ENCODE measurements at places on chromosomes 2 and 18.

DNA sequence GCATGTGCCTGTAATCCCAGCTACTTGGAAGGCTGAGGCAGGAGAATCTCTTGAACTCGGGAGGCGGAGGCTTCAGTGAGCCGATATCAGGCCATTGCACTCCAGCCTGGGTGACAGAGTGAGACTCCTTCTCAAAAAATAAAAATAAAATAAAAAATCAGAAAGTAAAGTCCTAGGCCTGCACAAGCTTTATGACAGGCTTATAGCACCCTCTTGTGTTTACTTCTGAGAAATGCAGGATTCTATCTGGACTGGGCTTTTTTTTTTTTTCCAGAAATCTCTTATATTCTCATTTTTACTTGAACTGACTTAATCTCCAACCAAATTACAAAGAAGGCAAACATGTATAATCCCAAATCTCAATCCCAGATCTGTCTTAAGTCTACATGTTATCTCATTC, 26.1 kb upstream of the REG3G start:
- no peak for DNase-seq

DNA sequence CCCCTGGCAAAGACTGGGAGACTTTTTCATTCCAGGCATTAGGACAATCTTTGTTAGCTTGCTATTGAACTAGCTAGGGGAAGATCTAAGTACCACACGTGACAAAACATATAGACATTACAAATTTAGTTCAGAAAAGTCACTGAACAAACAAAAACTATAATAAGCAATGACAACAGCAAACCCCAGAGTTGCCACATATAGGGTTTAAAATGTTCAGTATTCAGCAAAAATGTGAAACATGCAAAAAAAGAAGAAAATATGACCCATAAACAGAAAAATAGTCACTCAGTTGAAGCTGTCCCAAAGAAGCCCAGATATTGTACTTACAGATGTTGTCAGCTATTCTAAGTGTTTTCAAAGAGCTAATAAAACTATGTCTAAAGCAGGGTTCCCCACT, 431.1 kb upstream of the CDH2 start:
- no peak for DNase-seq

DNA sequence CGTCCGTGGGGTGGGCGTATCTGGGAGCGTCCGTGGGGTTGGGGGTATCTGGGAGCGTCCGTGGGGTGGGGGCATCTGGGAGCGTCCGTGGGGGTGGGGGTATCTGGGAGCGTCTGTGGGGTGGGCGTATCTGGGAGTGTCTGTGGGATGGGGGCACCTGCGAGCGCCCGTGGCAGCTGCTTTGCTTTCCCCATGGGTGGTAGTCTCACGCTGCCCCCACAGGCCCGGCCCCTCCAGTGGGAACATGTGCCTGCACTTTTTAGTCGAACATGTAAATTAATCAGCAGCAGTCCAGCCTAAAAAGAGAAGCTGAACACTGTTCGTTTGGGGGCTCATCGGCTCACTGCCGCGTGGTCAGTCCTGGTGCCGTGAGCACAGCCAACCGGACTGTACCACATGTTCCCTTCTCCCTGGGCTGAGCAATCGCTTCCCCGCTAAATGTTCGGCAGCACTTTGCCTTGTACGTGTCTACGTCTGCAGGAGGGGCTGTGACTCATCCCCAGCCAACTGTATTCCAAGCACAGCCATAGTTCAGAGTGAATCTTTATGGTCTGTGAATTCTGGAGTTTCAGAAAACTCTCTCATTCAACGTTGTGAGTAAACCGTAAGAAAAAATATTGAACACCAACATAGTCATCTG, 271.5 kb downstream of the AGAP1 start:
- DNase-seq: peak; percentile 74

GRCh38 chr2:71102981-71103681, 26.9 kb downstream of the MCEE start:
- no peak for DNase-seq

- no peak for DNase-seq
Measured at GRCh38 chr18:34159691-34160185, 65.0 kb downstream of the NOL4 start.

GRCh38 chr2:239469106-239469960, 68.5 kb upstream of the HDAC4 start:
- DNase-seq: no peak

GRCh38 chr18:5600378-5601071, 56.7 kb upstream of the EPB41L3 start:
- DNase-seq: peak; percentile 20

- DNase-seq: no peak
Measured at GRCh38 chr2:44772131-44772530, 169.4 kb upstream of the SIX3 start.

GRCh38 chr2:196263181-196263747, 91.9 kb upstream of the STK17B start:
- peak; percentile 56 for DNase-seq

- no peak for DNase-seq
Measured at GRCh38 chr18:31583185-31583854, 8.4 kb upstream of the TTR start.

DNA sequence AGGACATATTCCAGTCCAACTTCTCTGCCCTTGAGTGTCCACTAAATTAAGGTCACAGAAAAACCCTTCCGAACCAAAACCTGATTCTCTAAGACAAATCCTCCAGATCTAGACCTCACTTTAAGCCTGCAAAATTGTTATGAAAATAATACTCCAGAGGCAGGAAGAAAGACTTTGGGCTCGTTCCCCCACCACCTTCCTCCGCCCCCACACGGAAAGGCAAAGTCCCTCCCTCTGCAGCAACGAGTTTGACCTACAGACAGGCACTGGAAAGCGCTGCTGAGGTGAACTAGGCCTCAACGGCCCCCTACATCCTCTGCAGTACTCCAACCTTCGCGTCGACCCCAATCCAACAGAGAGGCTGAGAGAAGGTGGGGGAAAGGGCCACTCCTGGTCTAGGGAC, 808 bp downstream of the ATP5MC3 start:
- DNase-seq: peak; percentile 42

DNA sequence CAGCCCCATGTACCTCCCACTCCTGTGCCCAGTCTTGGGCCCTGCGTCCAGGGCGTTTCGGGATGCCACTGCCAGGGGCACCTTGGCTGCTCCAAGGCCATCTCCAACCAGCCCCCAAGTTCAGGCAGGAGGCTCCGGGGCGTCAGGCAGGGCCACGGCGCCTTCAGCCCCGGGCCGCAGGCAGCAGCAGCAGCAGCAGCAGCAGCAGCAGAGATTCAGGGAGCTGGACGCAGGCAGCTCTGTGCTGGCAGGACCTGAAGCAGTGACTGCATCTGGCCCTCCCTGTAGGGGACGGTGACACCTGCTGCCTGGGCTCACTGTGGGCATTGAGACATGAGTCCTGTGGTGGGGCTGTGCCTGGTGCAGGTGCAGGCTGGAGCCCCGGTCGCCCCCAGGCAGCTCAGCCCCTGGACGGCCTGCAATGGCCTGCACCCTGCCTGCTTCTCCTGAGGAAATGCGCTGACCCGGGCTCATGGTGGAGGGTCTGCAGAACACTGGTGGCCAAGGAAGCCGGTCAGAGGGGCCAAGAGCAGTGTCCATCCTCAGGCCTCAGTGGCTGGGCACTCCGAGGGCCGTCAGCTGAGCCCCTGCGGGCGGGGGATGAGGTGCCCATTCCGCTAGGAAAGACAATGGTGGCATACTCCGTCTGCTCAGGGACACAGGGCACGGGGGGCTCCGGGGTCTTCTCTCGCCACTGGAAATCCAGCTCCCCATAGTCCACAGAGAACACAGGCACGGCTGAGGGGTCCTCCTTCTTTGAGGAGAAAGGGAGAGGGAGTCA, 8.0 kb downstream of the PDCD1 start:
- no peak for DNase-seq

GRCh38 chr18:22060361-22060760, 109.0 kb upstream of the GATA6 start:
- DNase-seq: no peak

DNA sequence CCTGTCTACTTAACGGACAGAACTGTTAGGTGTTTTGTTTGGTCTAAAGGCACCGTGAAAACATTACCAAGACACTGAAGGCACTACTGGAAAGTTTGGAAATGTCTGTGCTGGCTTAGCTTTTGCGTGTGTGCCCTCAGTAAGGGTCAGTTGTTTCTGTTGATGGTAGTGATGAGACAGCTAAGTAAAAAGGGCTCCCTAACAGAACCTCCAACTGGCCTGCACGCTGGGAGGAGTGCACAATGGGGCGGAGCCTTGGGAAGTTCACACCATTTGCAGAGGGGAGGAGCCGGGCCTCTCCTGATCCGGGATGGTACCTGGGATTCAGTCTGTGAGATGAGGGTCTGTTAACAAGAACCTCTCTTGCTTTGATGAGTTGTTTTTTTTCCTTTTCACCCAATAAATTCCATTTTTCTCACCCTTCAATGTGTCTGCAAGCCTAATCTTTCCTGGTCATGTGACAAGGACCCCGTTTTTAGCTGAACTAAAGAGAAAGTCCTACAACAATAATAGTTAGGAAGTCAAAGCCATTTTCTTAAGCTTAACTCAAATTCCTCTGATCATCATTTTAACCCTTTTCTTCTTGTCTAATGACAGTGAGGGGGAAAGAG, 368.7 kb downstream of the PARD3B start:
- no peak for DNase-seq

- DNase-seq: no peak
Measured at GRCh38 chr2:8090748-8091700, 590.8 kb upstream of the ID2 start.

- no peak for DNase-seq
Measured at GRCh38 chr2:23767876-23768621, 158.9 kb downstream of the ATAD2B start.

- DNase-seq: no peak
Measured at GRCh38 chr2:64259312-64259711, 115.1 kb upstream of the PELI1 start.

DNA sequence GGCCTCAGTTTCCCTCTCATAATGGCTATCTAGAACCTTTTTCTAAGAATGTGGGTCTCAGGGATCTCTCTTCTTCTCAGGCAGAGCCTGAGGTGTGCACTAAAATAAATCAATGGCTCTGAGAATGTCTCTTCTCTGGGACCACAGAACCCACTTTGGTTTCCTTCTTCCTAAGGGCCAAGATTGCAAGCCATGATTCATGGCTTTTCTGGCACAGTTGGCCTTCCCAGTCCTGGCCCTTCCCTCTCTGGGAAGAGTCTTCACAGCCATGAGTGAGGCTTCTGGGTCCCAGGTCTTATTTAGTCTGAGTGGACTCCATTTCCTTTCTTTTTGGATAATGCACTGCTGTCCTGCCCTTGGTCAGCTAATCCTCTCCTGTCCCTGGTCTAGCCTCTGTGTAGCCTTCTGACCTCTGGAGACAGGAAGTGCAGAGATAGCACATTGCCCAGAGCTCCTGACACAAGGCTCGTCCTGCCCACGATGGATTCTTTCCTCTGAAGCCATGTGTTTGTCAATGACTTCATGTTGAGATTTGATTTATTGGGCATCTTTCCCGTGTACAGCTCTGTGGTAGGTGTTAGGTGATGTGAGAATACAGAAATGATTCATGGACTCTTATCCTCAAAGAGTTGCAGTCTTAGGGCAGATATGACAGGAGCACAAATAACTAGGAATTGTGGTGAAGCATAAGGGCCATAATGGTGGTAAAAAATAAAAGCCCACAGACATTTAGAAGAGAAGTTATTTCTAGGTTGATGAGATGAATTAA, 245.0 kb downstream of the CLIP4 start:
- DNase-seq: no peak

GRCh38 chr18:26471027-26471426, 77.3 kb downstream of the KCTD1 start:
- no peak for DNase-seq

- no peak for DNase-seq
Measured at GRCh38 chr2:215879977-215880940, 133.1 kb downstream of the MREG start.

GRCh38 chr2:72112401-72112800, 35.3 kb downstream of the CYP26B1 start:
- DNase-seq: no peak

All from Ammon's horn (tissue), 1 donor.